Suppressor macrophage (primary cell): ENCODE measurements at places on chromosomes 2 and 18.

GRCh38 chr18:69885841-69886531 lies 61.7 kb downstream of the CD226 start:
- no peak for DNase-seq

GRCh38 chr2:202387608-202388342 lies 11.6 kb downstream of the BMPR2 start:
- DNase-seq = no peak

DNA sequence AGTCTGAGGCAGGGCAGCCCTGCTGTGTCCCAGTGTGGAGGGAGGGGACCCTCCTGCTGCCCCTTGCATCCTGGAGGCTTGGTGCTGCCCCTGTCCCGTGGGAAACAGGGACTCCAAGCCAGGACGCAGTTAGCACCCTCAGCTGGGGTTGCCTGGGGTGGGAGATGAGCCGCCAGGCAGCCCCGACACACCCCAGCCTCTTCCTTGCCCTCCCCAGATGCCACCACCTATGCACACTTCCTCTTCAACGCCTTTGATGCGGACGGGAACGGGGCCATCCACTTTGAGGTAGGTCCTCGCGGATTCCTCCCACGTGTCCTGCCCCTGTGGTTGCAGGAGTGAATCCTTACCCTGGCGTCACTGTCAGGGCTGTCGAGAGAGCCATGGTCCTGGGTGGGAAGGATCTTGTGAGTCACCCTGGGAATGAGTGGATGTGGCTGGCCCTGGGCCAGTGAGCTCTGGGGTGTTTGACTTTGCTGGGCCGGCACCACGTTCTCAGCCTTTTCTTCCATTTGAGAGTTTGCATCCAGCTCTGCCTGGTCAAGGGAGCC lies 27.5 kb upstream of the FAHD2A start:
- no peak for DNase-seq

GRCh38 chr2:20603791-20604190 lies 47.1 kb downstream of the HS1BP3 start:
- no peak for DNase-seq

DNA sequence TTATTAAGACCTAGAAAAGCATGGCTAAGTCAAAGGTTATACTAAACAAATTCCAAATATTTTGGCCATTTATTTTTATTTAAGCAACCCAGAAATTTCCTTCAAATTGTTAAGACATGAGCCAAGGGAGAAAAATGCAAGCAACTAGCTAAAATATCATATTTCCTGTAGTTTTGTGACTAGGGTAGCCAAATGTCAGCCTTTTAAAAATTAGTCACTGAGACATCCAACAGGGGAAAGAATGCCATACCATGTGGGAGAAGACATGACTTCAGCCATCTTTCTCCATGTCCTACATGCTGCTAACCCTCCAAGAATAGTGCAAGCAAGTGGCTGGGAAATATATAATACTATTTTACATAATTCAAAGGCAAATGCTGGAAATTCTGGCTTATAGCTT lies 197.9 kb downstream of the DSEL start:
- DNase-seq = no peak

GRCh38 chr18:23069481-23069880 lies 65.8 kb upstream of the CABLES1 start:
- no peak for DNase-seq

- DNase-seq = no peak
Measured at GRCh38 chr18:60406721-60407120, 34.1 kb upstream of the MC4R start.

DNA sequence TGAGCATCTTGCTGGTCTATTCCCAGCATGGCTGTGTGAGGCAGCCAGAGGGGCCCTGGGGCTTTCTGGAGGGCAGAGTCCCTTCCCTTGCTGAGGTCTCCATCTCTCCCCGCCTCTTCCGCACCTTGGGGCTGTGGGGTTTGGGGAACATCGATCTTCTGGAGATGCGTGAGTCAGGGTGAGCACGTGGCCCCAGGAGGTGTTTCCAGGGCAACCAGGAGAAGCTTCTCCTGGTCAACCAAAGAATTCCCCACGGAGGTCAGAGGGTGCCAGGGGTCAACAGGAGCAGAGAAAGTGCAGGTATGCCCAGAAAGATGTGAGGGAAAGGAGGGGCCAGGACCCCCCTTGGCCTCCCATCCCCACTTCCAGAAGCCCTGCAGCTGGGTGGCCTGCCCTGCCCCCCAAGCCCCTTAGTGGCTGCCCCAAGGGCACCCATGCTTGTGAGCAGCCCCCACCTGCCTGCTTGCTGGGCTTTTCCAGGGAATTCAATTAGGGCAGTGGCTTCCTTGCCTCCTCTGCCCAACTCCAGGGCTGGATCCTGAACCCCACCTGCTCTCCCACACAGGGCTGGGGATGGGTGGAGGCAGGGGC lies 2.8 kb upstream of the PROM2 start:
- DNase-seq = no peak

DNA sequence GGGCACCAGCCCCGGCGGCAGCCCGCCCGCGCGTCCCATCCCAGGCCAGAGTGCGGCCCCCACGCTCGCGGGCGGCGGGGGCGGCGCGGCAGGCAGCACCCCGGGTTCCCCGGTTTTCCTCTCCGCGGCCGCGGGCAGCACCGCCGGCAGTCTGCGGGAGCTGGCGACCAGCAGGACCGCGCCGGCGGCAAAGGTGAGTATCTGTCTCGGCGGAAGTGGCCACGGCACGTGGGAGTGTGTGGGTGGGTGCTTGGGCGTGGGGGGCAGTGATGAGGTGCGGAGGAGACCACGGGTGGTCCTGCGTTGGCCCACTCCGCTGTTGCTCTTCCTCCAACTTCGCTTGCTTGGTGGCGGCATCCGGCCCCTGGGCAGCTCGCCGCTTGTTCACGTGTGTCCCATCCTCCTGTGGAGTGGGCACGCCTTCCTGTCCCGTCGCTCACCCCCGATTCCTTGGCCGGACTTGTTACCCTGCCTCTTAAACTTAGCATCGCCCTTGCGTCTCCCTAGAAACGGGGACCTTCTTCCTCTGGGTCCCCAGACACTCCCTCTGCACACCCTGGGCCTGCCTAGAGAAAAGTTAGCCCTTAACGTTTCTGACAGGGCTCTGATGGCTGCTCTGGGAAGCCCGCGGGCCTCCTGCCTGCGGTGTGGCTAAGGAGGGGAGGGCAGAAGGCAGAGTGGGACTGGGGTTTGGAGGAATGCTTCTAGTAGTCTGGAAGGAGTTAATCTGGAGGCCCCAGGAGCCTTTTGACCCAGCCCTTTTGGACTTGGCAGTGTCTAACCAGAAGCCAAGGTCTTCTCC lies 1.1 kb downstream of the SH3RF3 start:
- DNase-seq = peak; percentile 30

GRCh38 chr2:114056294-114057143 lies 166.6 kb downstream of the ACTR3 start:
- DNase-seq = no peak

DNA sequence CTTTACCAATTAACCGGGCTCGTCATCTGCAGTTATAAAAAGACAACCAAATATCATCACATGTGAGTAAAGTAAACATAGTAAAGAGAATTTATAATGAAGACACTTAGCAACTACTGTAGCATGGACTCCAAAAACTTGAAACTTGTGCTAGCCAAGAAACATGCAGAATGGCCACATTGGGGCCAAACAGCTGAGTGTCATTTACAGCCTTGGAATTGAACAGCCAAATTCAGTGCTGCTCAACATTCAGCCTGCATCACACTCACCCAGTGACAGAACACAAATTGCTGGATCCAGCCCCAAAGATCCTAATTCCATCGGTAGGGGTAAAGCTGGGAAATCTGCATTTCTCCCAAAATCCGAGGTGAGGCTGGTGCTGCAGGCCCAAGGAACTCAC lies 224.8 kb upstream of the GYPC start:
- no peak for DNase-seq

- no peak for DNase-seq
Measured at GRCh38 chr2:169965495-169965894, 138.2 kb downstream of the UBR3 start.

- DNase-seq = peak; percentile 75
Measured at GRCh38 chr2:42770288-42771131, 6.6 kb upstream of the OXER1 start.

GRCh38 chr2:124320051-124320688 lies 295.1 kb downstream of the CNTNAP5 start:
- no peak for DNase-seq

DNA sequence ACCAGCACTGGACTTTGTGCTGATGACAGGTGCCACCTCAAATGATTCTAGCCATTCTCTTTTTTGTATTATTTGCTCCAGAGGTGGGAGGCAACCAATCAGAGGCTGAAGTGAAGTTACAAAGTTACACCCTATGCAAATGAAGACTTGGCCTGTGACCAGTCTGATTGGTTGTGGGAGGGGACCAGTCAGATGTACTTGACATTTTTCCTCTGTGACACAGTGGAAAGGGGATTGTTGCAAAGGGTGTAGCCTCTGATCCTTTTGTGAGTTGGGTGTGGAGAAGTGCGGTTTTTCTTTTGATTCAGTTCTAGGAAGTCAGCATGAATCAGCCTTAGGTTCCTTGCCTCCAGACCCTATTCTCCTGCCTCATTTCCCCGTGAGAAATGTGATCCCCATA lies 244.0 kb downstream of the ARL6IP6 start:
- no peak for DNase-seq

- no peak for DNase-seq
Measured at GRCh38 chr2:20838016-20838415, 15.1 kb upstream of the LDAH start.

GRCh38 chr2:174624895-174625430 lies 27.4 kb upstream of the WIPF1 start:
- DNase-seq = no peak

DNA sequence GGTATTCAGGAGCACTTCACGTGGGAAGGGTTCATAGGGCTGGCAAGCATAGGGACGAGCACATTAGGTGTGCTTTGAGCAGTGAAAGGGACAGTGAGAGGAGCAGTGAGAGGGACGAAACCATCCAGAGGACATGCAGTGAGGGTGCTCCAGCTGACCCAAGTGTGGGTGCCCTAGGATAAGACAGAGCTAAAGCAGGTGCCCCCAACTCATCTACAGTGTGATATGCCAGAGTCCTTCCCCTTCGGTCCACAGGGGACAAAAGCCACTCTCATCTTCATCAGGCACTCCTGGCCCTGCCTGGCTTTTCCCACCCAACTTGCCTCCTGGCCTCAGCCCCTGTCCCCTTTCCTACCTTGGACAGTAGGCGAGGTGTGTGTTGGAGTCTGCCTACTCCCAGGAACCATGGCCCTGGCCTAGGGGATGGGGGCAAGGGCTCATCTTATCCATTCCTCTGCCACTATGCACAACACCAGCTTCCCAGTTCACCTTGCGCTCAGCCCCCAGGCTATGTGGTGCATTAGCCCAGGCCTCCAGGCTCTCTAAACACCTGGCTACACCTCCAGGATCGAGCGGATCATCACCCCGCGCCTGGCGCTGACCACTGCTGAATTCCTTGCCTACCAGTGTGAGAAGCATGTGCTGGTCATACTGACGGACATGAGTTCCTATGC lies 16.1 kb upstream of the ANKRD53 start:
- no peak for DNase-seq

GRCh38 chr2:200399636-200400035 lies 93.1 kb downstream of the SPATS2L start:
- no peak for DNase-seq

- DNase-seq = no peak
Measured at GRCh38 chr2:238114851-238115660, 14.9 kb downstream of the ESPNL start.

DNA sequence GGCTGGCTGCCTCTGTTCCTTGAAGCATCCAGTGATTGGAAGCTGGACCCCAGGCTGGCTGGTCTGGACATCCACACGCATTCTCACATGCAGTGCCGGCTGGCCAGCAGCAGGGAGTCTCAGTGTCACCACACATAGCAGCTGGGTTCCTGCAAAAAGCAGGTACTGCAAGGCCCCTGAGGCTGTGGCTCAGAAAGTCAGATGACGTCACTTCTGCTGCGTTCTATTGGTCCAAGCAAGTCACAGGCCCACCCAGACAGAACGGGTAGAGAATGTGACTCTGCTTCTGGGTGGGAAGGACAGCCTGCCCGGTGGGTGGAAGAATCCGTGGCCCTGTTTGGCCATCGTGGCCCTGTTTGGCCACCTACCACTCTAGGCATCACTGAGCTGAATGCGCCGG lies 51.3 kb upstream of the SPP2 start:
- no peak for DNase-seq

DNA sequence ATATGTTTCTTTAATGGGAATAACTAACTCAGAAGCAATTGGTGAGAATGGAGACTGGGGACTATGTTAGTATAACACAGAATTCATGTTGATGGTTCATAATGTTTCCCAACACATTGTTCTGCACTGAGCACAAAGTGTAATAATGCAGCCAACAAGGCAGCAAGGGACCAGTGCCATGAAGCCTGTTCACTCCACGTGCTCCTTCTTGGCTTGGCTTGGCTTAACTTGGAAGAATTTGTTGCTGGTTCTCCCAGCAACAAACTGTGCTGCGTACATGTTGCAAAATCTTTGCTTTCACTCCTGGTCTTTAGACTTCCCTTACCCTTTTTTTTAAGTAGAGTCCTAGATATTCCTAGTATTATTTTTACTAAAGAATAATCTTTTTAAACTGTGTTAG lies 129.7 kb downstream of the MAP3K20 start:
- no peak for DNase-seq

- no peak for DNase-seq
Measured at GRCh38 chr2:65525616-65526231, 93.3 kb upstream of the SPRED2 start.

GRCh38 chr2:165173215-165173614 lies 30.6 kb downstream of the SCN3A start:
- peak; percentile 15 for DNase-seq

GRCh38 chr2:19116918-19117317 lies 241.5 kb downstream of the OSR1 start:
- no peak for DNase-seq

DNA sequence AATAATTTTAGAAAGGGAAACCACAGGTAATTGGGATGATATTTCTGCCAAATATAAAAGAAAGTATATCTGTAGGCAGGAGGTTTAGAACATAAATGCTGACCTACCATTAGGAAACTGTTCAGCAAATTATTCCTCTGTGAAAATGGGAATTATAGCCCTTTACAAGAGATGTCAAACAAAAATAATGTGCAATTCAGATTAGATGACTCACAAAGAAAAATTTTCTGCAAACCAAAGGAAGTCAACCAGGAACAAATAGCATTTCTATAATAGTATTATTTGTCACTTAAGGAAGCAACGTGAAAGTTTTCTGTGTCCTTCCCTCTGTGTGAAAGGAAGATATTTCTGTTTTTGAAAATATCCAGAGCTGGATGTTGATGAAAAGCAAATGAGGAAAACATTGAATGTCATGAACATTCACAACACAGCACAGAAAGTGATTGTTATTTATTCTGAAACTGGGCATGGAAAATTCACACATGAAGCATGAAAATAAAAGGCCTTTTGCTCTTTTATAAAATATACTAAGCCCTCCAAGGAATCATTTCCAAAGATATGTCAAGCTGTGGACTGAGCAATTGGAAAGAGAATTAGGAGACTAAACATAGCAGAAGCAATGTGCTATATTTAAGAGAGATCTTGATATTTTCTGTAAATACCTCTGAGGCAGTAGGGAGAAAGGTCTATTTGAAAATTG lies 57.9 kb upstream of the SPHKAP start:
- no peak for DNase-seq
